ENCODE measurements at places on chromosomes 2 and 18. TPM values are rescaled to one million over a fixed set of nuclear protein-coding genes. Genes with fewer than 3 reads are reported as not detected.

HOXD13 gene
- total RNA-seq = not detected

DNA sequence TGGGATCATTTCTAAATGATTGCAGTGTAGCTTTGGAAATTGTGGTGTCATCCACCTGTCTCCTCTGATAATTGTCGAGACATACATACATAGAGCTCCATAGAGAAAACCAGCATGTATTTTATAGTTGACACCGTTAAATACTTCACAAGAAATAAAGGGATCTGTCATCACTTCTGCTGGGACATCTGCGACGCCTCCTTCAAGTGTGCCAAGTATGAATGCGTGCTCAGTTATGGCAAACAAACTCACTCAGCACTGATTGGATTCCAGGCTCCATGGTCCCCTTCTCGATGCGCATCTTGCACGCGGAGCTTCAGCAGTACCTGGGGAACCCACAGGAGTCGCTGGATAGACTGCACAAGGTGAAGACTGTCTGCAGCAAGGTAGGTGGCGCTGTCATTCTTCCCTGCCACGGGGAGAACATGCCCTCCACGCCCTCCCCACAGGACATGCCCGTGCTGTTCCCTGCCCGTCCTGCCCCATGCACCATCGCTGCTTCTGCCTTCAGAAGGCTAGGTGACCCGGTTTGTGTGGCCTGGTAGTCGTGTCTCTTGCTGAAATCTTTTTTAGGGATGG is 64.1 kb downstream of the TRAPPC12 start:
- DNase-seq = no peak

NPPC gene
- total RNA-seq = not detected

USP37 gene
- 7.7 TPM for total RNA-seq
